Aorta (tissue), 5 donors: ENCODE measurements at places on chromosomes 11 and 22.

DNA sequence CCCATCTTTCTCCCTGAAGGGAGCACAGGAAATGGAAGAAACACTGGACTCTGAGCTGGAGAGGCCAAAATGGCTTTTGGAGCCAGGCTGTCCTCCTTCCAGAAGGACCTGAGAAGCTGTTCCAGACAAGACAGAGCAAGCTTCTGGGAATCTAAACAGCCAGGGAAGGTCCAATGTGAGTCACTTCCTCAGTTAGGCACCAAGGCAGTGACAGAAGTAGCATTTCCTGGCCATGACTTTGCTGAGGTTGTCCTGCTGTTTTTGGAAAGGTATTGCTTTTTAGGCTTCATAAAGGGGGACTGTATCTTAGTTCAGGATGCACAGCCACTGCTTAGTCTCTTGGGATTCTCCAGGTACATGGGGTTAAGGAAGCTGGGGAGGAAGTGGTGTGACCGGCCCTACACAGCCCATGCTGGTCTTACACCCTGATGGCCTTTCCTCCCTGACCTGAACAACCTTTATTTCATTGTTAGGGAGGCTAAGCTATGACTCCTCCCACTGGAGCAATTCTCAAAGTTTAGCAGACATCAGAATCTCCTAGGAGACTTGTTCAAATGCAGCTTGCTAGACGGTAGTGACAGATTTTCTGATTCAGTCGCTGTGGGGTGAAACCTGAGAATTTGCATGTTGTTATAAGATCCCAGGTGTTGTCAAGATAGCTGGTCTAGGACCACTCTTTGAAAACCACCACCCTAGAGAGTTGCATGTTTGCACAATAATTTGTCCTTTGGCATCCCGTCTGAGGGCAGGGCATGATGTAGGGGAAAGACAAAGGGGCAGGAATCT lies 6.8 kb upstream of the INSC start:
- no peak for DNase-seq

- DNase-seq: no peak
Observed at GRCh38 chr11:111059726-111060125, 185.8 kb upstream of the POU2AF2 start.

DNA sequence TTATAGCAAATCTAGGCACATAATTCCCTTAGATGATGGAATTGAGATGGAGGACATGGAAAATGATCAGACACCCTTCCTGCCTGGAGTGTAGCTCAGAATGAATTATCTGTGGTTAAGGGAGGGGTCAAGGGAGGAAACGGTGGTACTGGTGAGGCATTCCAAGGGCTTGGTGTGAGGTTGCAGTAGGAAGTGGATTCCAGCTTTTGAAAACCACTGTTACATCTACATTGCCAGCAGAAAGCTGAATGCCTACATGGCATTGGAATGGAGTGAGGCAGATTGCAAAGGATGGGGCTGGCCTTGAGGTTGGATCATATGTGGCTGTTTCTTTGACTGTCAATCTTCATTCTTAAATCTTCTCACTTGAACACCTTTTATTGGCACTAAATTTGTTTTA lies 684.4 kb downstream of the NTM start:
- no peak for DNase-seq

DNA sequence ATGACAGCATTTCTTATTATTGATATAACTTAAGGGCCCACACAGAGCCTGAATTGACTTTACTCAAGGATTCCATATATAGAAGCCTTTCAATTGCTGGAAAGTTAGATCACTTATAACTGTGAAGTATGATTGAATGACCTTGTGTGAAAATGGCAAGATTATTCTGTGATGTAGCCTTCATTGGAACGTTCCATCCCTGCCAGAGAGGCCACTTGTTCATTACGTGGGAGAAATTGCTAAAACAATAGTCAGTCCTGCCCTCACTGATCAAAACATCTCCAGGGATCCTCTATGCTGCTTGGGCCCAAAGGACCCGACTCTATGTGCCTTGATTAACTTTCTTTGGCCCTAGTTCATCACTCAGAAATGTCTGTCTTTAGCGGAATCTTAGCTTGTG lies 159.5 kb upstream of the BLID start:
- no peak for DNase-seq

DNA sequence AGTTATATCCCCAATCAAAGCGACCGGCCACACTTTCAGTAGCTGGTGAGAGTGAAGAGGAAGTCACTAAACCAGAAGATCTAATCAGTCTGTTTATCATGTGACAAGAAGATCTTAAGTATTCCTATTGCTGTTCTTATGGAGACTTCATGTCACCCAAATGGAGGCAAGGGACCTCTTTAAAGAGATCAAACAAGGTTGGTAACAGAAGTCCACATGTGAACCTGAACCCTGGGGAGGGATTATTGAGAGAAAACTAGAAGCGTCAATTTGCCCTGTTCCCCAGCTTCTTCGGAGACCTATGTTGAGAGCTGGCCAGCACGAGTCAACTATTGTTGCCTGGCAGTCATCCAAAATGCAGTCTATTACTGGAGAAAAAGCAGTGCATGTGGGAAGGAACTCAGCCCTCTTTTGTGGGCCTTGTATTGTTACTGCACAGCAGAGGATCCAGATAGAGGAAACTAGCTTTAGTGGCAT lies 76.9 kb upstream of the CTSC start:
- DNase-seq: no peak

DNA sequence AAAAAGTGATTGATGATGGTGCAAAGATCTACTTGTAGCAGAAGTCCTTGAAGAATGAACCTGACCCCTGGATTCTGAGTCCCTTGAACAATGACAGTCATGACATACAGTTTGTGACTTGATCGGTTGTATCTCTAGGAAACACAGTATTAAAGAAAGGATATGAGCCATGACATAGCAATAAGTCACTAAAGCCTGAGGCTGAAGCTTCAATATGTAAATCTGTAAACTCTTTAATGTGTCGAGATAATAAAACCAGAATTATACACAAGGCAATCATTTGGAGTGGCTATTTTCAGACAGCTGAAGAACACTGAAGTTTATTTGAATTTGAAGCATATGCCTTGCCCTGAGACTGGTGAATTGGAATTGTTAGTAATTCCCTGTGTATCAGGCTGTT lies 911.5 kb upstream of the RAG2 start:
- no peak for DNase-seq

DNA sequence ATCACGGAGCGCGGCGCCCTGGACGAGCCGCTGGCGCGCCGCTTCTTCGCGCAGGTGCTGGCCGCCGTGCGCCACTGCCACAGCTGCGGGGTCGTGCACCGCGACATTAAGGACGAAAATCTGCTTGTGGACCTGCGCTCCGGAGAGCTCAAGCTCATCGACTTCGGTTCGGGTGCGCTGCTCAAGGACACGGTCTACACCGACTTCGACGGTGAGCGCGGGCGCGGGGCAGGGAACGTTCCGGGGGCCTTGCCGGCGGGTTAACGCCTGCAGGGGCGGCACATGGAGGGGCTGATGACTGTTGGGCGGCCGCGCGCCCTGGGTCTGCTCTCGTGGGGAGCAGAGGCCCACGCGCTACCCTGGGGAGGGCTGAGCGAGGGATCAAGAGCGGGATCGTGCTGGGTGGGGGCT lies 1.0 kb downstream of the PIM3 start:
- DNase-seq: peak; percentile 82

GRCh38 chr11:67612751-67613150 lies 6.0 kb downstream of the NDUFV1 start:
- DNase-seq: no peak

- no peak for DNase-seq
Observed at GRCh38 chr11:33543823-33544222, 156.8 kb downstream of the C11orf91 start.

DNA sequence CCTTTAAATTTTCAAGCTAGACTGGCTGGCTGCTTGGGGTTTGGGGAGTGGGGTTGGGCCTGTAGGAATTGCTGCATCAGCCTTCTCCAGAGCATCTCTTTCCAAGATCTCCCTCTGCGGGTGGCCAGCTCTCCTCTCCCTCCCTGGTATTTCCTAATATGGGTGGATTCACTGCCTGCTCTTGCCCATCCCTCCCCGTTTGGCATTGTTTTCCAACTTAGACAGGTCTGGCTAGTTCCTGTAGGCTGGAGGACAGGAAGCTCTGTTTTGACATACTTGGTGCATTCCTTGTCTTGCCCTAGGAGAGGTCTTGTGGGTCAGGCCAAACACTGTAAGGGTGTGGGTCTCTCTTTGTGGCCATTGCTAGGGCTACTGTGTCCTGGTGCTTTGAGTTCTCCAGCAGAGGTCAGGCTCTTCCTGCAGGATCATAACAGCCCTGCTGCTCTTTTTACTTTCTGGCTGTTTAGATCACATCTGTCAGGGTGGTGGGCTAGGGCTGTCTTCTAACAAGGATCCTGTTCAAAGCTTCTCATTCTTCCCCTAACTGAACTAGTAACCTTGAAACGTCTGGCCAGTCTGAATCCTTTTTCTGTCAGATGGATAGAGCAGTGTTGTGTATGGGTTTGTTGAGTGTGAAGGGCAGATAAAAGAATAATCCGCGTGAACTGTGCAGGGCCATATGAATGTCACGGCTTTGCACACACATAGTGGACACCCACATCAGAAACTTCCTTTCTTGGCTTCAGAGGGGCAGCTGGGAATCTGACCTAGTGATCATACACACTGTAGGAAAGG lies 18.3 kb upstream of the MICALL1 start:
- no peak for DNase-seq

DNA sequence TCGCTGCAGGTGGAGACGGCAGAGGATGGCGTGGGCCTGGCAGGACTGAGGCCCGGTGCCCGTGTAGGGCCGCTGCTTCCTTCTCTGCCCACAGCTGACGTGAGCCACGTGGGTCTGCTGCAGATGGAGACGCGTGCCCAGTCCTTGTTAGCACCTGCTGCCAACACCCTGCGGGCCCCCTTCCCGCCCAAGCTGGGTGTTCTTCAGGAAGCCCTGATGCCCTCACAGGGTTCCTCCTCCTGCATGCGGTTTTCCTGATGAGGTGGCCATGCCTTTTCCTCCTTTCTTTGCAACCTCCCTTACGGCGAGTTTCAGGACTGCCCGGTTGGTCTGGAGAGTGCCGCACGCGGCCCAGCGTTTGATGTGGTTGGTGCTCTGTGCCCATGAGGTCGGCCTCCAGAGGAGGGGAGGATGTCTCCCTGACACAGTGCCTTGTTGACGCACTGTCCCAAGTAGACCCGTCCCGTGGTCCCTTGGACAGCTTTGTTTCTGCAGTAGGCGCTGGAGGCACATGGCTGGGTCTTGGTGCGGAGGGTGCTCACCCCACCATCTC lies 44.7 kb downstream of the AP2A2 start:
- no peak for DNase-seq

- DNase-seq: no peak
Observed at GRCh38 chr11:44753961-44754645, 27.3 kb downstream of the TSPAN18 start.

- DNase-seq: no peak
Observed at GRCh38 chr11:22730319-22730718, 63.9 kb downstream of the GAS2 start.

DNA sequence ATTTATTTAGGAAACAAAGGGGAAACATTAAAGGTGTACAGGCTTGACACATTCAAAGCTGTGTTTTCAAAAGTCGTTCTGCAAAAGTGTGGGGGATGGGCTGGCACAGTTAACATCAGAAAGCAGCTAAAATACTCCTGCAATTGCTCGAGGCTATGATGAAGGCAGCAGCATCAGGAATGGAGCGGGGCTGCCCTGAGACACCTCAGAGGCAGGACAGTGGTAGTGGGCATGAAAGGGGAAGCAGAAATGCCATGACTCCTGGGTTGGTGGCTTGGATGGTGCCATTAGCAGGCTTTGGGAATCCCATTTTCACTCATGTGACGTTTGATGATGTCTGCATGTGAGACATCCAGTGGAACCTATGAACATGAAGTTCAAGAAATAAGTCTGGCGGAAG lies 646 bp downstream of the NCAPD3 start:
- DNase-seq: no peak

GRCh38 chr11:103794262-103794661 lies 242.2 kb upstream of the DDI1 start:
- DNase-seq: no peak

- no peak for DNase-seq
Observed at GRCh38 chr11:124090996-124091395, 24.3 kb upstream of the VWA5A start.

DNA sequence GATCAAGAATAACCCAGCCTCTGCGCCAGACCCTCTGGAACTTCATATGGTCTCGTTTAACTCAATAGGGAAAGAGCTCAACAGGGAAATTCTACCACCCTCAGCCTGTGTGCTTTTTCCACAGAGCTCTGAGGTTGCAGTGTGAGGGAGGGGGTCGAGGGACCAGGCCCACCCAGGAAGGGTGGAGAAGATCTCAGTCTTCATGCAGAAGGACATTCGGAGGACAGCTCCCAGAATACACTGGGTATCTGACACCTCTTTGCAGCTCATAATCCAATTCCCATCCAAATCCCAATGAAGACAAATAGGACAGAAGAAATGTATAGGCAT lies 56.6 kb downstream of the ST14 start:
- no peak for DNase-seq

GRCh38 chr11:34379539-34379938 lies 21.7 kb upstream of the ABTB2 start:
- DNase-seq: no peak
